Activated naive CD4-positive, alpha-beta T cell treated with anti-CD3 and anti-CD28 coated beads for 36 hours (primary cell): ENCODE measurements at places on chromosomes 3 and 15. TPM values are rescaled to one million over a fixed set of nuclear protein-coding genes. Genes with fewer than 3 reads are reported as not detected.

DNA sequence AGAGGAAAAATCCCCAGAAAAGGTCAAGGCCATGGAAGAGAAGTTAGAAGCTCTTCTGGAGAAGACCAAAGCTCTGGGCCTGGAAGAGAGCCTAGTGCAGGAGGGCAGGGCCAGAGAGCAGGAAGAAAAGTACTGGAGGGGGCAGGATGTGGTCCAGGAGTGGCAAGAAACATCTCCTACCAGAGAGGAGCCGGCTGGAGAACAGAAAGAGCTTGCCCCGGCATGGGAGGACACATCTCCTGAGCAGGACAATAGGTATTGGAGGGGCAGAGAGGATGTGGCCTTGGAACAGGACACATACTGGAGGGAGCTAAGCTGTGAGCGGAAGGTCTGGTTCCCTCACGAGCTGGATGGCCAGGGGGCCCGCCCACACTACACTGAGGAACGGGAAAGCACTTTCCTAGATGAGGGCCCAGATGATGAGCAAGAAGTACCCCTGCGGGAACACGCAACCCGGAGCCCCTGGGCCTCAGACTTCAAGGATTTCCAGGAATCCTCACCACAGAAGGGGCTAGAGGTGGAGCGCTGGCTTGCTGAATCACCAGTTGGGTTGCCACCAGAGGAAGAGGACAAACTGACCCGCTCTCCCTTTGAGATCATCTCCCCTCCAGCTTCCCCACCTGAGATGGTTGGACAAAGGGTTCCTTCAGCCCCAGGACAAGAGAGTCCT, 9.0 kb downstream of the MAP1A start:
- no peak for DNase-seq

The CSPG4 gene
- total RNA-seq, result not detected

DNA sequence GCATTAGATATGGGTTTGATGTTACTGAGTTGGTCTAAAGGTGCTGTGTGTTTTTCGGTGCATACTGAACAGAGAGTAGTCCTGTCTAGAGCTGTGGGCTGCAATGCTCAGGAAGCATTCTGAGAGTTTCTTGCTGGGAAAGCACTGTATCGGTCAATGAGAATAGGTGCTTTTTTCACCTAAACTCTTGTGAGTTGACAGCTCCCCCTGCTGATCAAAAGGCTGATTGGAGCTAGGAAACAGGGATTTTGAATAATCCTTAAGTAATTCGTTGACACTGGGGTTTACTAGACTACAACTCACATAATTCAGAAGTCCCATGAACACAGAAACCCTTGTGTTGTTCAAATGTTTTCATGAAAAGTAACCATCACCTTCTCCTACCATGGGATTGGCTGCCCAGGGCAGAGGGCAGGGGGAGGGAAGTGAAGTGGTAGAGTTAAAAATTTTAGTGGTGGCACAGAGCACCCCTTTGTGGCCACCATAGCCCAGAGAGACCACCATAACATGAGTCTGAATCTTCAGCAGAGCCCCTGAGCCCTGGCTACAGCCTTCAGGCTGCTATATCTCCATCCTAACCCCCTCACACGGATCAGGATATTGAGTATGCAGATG, 13.0 kb upstream of the MANF start:
- peak; percentile 78 for DNase-seq

GRCh38 chr3:158528076-158528674, 42.8 kb upstream of the MLF1 start:
- no peak for DNase-seq

The CPA3 gene
- not detected for total RNA-seq

GRCh38 chr3:133563186-133563591, 10.3 kb upstream of the CDV3 start:
- no peak for DNase-seq

GRCh38 chr3:155332716-155333115, 39.2 kb upstream of the STRIT1 start:
- DNase-seq, result no peak

The RBP2 gene
- not detected for total RNA-seq

The ZNF860 gene
- not detected for total RNA-seq

GRCh38 chr3:40321818-40322217, 12.3 kb downstream of the EIF1B start:
- DNase-seq, result no peak

DNA sequence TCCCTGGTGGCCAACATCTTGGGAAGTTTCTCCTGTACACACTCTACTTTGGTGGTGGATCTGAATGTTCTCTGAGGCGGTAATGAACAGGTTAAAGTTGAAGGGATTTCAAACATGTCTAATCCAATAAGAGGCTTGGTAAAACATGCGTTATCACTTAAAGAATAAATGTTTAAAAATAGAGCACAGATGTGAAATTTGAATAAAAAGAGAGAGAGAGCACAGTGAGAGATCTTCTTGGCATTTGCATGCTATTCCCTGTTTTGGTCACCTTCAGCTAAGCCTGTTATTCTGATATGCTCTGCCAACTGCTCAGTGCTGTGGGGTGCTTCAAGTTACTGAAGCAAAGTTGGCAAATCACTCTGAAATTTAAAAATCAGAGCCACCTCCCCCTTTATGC, 237.7 kb upstream of the WNT5A start:
- no peak for DNase-seq

GRCh38 chr3:133112666-133113065, 74.5 kb downstream of the TMEM108 start:
- DNase-seq, result no peak

The CP gene
- total RNA-seq, result not detected

DNA sequence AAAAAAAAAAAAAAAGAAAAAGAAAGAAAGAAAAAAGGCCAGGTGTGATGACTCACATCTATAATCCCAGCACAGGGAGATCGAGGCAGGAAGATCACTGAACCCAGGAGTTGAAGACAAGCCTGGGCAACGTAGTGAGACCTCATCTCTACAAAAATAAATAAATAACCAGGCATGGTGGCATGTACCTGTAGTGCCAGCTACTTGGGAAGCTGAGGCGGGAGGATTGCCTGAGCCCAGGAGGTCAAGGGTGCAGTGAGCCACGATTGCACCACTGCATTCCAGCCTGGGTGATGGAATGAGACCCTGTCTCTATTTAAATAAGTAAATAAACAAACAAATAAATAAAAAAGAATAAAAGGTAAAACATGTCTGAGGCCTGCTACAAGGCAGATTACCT, 39.3 kb upstream of the LACTB start:
- DNase-seq, result no peak

The LSG1 gene
- total RNA-seq, result 26.4 TPM

DNA sequence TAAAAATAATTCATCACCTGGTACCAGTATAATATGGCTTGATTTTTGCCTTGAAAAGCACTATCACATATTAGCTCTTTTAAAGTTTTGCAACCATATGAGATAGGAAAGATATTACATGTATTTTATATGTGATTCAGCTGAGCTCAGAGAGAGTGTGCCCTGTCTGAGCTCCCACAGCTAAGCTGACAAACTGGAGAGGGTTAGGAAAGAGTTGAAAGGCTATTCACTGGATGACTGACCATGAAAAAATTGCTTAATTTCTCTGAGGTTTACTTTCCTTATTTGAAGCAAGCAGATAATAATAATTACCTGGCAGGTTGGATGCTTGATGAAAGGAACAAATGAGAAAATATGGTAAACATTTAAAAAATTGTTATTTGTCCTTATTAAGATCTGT, 97.4 kb upstream of the CCDC80 start:
- no peak for DNase-seq

DNA sequence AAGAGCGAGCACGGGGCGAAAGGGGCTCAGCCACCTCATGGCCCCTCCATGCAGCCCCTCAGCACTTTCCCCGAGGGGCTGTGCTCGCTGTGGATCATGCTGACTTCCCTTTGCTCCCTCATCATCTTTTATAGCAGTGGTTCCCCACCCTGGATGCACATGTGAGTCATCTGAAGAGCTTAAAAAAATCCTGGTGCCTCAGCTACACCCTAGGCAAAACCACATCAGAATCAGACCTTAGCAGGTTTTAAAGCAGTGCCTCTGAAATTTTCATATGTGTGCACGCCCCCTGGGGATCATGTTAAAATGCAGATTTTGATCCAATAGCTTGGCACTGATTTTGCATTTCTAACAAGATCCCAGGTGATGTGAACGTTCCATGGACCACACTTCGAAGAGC, 50.9 kb downstream of the FEM1B start:
- DNase-seq, result peak; percentile 16

GRCh38 chr15:63065262-63066221, 23.0 kb downstream of the TPM1 start:
- no peak for DNase-seq

The GATM gene
- 0.91 TPM for total RNA-seq

DNA sequence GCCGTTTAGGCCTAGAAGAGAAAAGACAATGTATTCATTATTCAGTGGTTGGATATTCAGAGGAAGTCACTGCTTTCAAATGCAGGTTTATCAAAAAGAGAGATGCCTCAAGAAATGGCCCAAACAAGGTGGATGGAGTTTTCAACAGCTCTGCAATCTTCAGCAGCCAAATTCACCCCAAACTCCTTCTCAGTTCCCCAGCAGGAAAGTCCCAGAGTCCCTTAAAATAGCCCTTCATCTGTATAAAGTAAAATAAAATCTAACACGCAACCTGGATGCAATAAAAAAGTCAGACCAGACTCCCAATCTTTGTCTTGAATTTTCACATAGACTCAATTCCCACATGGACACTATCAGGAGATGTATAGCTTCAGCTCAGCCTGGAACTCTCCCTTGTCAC, 101.6 kb upstream of the SPATA12 start:
- no peak for DNase-seq

- DNase-seq, result no peak
These were observed 34.9 kb downstream of the TSPAN3 start for GRCh38 chr15:77035999-77036471.

DNA sequence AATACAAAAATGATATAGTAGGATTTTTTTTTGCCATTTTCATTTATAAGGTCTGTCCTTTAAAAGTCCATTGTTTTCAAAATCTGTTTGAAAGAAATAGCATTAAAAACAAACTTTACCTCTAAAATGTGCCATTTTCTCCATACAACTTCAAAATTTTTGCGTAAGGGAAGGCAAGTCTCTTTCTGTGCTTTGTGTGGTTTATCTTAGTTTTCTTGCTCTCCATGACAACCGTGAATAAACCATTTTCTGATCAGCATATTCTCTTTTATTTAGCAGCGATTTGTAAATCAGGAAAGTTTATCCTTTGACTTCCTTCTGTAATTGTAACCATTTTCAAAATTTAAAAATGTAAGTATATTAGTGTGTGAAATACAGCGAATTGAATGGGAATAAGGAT, 147.9 kb upstream of the CGNL1 start:
- DNase-seq, result no peak

GRCh38 chr3:142165194-142165593, 15.8 kb upstream of the TFDP2 start:
- no peak for DNase-seq

- DNase-seq, result no peak
These were observed 254.5 kb downstream of the FAM43A start for GRCh38 chr3:194939949-194940770.

- peak; percentile 62 for DNase-seq
These were observed 163.3 kb downstream of the AKAP13 start for GRCh38 chr15:85543741-85544155.

DNA sequence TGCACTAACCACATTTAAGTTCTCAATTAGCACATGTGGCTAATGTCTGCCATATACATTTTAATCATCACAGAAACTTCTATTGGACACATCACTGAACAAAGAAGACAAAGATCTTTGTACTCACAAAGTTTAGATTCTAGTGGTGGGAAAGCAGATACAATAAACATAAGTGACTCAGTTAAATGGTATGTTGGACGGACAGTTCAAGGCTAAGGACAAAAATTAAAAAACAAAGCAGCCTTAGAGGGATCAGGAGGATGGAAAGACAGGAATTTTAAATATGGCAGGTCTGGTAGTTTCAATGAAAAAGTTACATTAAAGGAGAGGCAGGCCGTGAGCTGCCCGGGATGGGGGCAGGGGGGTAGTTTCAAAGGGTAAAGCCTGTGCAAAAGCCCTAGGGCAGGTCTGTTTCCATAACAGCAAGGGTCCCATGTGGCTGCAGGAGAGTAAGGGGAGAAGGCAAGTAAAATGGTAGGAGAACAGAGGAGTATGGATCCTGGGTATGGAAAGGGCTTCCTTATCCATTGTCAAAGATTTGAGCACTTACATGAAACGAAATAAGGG, 220.7 kb downstream of the FHIT start:
- DNase-seq, result no peak

- no peak for DNase-seq
These were observed 317.7 kb downstream of the EDEM1 start for GRCh38 chr3:5505163-5505562.

The SST gene
- not detected for total RNA-seq

- no peak for DNase-seq
These were observed 12.1 kb downstream of the EAF1 start for GRCh38 chr3:15439476-15439875.

The CFAP20DC gene
- 2.7 TPM for total RNA-seq

DNA sequence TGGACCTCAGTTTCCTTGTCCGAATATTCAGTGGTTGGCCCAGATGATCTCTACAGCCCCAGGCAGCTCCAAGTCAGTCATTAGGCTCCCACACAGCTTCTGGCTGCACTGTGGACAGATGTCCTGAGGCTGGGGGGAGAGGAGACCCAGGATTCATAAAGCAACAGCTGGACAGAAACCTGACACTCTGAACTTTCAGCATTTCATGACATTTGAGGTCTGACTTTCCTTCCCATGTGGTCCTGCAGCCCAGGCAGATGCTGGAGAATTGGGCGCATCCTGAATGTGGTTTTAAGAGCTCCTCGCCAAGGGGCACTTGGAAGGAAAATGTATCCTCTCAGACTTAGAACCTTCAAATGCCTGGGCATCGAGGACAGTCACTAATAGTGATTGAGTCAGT, 307.6 kb upstream of the LRRFIP2 start:
- DNase-seq, result no peak

- DNase-seq, result no peak
These were observed 85.5 kb downstream of the NCEH1 start for GRCh38 chr3:172625404-172625803.

The CHRM5 gene
- not detected for total RNA-seq

DNA sequence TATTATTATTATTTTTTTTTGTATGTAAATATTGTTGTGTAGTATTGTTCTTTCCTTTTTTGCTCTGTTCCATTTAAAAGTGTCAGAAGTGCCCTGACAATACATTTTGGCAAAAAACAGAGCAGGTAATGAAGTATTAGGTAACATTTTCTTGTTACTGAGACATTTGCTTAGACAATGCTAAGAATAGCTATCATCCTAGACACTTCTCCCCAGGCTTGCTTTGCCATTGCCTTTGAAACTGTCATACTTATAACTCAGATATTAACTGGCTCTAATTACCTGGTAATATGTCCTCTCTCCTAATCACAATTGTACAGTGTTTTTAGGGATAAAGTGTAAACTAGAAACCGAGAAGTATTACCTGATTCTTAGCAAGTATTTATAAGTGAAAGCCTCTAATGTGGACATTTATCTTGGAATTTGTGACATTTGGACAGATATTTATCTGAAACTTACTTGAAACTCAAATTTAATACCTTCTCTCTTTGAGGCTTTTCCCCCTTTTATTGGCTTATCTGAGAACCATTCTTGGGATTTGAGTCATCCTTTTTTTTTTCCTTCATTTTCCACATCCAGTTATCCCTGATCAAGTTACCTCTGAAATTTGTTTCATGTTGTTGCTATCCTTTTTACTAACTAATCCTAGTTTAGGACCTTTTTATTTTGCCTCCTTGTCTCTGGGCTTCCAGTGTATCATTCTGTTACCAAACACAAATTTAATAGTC, 13.1 kb downstream of the ARIH1 start:
- DNase-seq, result no peak

The SKOR1 gene
- 0.15 TPM for total RNA-seq
